ENCODE measurements at places on chromosomes 4 and X.
A peak's percentile ranks its signal among the peaks of the same experiment; 100 is the strongest.

GRCh38 chrX:26952213-26952612 lies 510.9 kb downstream of the PPP4R3C start:
- DNase-seq = no peak

GRCh38 chrX:118347131-118347530 lies 1.2 kb downstream of the WDR44 start:
- DNase-seq = no peak

GRCh38 chrX:127030016-127030748 lies 210.7 kb downstream of the PRR32 start:
- DNase-seq = no peak

DNA sequence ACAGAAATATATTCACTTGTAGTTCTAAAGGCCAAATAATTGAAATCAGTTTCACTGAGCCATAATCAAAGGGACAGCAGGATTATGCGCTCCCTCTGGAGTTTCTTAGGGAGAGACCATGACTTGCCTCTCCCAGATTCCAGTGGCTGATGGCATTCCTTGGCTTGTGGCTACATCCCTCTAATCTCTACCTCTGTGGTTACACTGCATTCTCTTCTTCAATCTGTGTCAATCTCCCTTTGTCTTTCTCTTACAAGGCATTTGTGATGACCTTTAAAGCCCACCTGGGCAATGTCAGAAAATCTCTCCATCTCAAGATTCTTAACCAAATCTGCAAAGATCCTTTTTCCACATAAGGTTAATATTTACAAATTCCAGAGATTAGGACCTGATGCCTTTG lies 260.2 kb downstream of the UNC5C start:
- no peak for DNase-seq

DNA sequence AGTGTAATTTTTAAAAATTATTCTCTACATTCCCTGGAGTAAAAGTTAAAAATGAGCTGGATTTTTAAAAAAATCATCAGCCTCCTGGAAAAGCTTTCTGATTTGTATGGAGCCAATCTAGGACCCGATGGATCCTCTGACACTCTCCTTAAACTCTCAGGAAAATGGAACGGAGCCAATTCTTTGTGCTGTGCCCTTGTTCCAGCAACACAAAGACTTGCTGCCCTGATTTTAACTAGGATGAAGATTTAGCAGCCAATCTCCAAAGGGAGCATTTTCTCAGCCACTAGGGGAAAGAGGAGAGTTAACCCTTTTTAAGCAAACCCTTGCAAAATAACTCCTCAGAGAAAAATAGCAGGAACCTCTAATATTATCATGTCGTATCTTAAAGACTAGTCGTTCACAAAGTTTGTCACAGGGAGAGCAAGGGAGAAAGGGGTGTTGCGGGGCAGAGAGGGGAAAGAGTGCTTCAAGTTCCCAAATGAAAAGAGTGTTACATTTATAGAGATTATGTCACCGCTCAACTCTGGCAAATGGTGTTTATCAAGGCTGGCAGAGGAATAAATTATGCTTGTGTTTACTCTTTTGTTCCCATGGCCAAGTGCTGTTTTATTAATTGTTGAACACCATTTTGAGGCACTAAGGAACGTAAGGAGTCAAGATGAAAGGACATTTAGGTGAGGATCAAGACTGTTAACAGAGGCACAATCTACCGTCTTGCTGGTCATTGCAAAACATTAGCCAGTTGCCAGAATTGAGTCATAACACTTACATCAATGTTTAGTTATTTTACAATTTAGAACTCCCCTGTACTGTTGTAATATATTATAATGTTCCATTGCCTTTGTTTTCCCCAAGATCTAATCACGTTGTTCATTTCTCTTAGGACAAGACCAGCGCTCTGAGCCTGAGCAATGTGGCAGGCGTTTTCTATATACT lies 250.7 kb downstream of the THOC2 start:
- no peak for DNase-seq

- DNase-seq = no peak
Observed at GRCh38 chrX:16305187-16305586, 137.9 kb downstream of the MAGEB17 start.

DNA sequence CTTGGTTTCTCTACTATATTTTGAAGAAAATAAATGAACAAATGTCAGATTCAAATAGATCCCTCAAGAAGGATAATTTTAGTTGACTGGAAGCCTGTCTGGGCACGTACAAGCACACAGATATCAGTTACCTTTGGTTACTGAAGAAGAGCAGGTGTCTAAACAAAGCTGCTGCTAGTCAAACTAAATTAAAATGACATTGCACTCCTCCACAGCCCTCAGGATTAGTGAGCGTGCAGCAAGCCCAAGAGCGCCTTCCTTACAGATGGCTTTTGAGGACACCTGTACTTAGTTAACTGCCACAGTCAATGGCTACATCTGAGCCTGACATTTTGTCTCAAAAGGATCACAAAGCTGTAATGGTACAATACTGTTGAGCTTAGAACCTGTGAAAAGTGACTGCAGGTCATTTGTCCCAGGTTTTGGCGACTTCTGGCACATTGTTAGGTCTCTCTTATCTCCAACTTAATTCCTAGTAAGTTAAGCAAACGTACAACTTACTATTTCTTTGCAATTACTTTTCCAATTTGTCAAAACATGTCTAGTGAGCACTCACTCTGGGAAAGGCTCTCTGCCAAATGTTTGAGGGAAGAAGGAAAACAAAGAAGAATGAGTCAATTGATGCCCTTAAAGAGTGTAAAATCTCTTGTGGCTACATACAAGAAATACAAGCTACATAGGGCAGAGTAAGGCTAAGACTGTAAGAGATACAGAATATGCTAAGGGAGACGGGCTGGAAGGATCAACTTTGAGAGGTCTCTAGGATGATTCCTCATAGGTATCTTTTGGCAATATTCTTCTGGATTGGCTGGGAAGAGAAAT lies 25.6 kb upstream of the DAPP1 start:
- no peak for DNase-seq

GRCh38 chrX:13598877-13599276 lies 29.5 kb downstream of the EGFL6 start:
- DNase-seq = no peak

DNA sequence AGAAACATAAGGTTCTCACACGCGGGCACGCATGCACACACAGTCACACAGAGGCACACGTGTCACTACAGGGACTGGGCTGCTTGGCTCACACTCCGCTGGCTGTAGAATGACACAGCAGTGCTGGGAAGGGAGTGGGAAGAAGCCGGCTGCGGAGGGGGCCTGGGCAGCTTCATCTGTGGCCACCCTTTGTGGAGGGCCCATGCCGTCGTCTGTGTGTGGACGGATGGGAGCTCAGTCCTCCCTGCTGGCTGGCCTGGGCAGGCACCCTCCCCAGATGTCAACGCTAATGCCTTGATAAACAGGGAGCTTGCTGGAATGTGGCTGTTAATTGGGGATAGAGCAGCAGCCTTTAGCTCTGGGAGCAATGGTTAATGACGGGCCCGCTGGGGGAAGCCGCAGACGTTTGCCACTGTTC lies 621.1 kb downstream of the BCOR start:
- no peak for DNase-seq

GRCh38 chrX:56812515-56813105 lies 83.6 kb downstream of the NBDY start:
- DNase-seq = peak; percentile 15

- no peak for DNase-seq
Observed at GRCh38 chr4:11565899-11566298, 137.2 kb upstream of the HS3ST1 start.

GRCh38 chr4:41209187-41209586 lies 5.2 kb downstream of the APBB2 start:
- DNase-seq = no peak

DNA sequence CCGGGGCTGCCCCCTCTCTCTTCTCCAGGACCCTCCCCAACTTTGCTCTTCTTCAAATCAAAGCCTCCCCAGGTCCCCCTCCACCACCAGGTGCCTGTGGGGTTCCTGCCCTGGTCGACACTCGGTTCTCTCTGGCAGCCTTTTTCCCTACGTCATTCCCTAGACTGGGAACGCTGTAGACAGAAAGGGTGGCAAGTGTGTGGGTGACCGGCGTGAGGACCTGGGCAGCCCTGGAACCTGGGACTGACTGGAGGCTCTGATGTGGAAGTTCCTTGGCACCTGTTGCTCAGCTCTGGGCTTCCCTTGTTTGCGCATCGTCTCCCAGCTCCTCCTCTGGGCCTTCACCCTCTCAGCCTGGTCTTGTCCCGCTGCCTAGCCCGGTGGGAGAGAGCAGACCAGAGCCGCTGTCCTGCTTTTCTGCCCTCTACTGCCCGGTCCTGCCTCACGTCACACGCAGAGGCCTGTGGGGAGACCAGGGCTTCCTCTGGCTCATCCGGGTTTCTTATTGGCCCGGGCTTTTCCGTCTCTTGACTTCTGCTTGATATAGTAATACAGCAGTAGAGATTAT lies 1.3 kb downstream of the TACC3 start:
- DNase-seq = no peak

GRCh38 chr4:95825546-95825945 lies 14.3 kb upstream of the PDHA2 start:
- no peak for DNase-seq

GRCh38 chrX:118736394-118737010 lies 9.1 kb downstream of the IL13RA1 start:
- no peak for DNase-seq

DNA sequence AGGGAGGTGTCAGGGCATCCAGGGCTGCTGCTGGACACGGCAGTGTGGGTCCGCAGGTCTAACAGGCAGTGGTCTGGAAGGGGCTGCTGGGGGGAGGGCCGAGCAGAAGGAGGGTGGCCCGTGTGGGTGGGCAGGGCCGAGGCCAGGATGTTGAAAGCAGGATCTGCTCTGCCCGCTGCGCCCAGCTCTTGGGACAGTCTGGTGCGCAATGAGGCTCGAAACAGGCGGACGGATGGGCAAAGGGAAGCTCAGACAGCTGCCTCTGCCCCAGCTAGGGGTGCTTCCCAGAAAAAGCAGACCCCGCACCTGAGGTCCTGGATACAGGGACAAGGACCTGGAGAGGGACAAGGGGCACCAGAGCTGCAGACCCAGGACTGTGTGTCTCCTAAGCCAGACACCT lies 121.3 kb downstream of the FAM53A start:
- DNase-seq = no peak

DNA sequence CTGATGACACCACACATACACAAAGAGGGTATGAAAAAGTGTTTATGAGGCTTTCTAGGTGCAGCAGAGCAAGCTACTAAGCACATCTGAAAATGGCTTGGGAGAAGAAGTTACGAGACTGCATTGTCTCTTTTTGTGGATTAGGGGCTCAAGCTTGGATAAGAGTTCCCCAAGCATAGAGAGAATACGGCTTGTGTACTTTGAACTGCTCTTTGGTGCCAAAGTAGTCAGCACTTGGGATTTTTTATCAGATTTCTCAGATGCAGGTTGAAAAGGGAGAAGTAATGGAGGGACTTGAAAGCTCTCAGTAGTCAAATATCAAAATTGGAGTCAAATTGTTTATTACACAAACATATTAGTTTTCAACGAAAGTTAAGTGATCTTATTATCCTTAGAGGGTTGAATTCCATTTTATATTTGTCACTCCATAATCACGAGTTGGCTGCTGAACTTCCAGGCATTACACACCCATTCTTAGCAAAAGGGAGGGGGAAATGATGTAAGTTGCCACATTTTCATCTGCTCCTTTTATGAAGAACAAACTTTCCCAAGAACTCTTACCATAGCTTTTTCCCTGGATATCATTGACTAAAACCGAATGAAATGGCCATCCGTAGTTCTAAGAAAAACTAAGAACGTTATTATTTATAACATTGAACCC lies 1904.9 kb downstream of the PCDH7 start:
- DNase-seq = no peak

- DNase-seq = no peak
Observed at GRCh38 chr4:21167711-21168110, 467.5 kb downstream of the PACRGL start.
